ENCODE measurements at places on chromosomes 7 and 10. TPM values are rescaled to one million over a fixed set of nuclear protein-coding genes. Genes with fewer than 3 reads are reported as not detected.

DNA sequence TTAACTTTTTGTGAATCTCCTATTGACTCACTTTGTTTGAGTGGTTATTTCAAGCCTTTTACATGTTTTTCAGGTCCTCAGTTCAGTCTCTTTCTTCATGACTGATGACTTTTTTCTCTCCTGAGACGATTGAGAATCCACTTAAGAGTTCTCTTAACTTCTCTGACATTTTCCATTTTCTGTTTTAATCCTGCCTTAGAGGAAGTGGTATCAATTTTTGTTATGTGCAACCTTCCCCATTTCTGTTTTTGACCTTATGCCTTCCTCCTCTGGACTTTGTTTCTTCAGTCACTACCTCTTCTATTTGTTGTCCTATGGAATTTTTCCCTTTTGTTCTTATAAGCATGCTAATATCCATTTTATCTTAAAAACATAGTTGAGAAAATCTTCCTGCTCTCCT lies 2.4 kb downstream of the PSMC2 start:
- peaks cover 39% of the 10 kb centered on the region for H3K36me3 ChIP-seq
- H3K4me1 ChIP-seq, result peaks cover 43% of the 10 kb centered on the region
- no peaks in the 10 kb centered on the region for H3K27me3 ChIP-seq
- peak overlapping the region; percentile 99 for H3K4me3 ChIP-seq
- no peak overlapping the region for H3K27ac ChIP-seq

- no peaks in the 10 kb centered on the region for H3K27me3 ChIP-seq
- H3K27ac ChIP-seq, result no peak overlapping the region
- H3K4me1 ChIP-seq, result no peaks in the 10 kb centered on the region
- no peaks in the 10 kb centered on the region for H3K36me3 ChIP-seq
- no peak overlapping the region for H3K4me3 ChIP-seq
Observed at GRCh38 chr7:32170838-32171237, 100.6 kb upstream of the PDE1C start.

MMD2 gene
- total RNA-seq, result not detected

- no peaks in the 10 kb centered on the region for H3K36me3 ChIP-seq
- H3K27me3 ChIP-seq, result no peaks in the 10 kb centered on the region
- DNase-seq, result no peak
- H3K4me1 ChIP-seq, result no peaks in the 10 kb centered on the region
- no peak overlapping the region for H3K27ac ChIP-seq
Observed at GRCh38 chr7:113812591-113813255, 106.1 kb downstream of the PPP1R3A start.

DNA sequence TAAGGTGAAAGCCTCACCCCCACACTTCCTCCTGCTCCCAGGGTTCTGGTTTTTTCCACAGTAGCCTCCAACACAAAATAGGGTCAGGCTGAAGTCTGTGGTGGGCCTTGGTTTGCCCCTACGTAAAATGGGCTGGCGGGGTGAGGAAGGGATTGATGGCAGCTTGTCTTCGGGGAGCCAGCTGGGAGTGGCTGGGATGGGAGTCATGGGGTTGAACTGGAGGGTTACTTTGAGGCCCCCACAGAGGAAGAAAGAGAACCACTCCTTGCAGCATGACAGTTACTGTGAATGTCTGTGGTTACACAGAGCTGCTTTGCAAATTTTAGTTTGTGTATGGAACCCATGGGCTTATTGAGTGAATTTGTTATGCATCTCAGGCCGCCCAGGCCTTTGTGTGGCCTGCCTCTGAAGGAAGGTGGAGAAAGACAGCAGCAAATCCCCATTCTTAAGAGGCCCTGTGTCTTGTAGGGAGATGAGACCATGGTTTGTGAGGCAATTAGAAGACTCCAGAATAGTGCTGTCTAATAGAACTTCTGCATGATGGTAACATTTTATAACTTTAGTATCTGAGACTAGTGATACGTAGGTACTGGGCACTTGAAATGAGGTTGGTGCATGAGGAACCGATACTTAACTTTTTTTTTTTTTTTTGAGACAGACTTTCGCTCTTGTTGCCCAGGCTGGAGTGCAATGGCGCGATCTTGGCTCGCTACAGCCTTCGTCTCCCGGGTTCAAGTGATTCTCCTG lies 8.1 kb downstream of the TRIM8 start:
- no peak for DNase-seq
- H3K36me3 ChIP-seq, result peaks cover 73% of the 10 kb centered on the region
- H3K4me3 ChIP-seq, result no peak overlapping the region
- H3K27me3 ChIP-seq, result no peaks in the 10 kb centered on the region
- H3K4me1 ChIP-seq, result peaks cover 97% of the 10 kb centered on the region
- H3K27ac ChIP-seq, result peak overlapping the region; percentile 99

GRCh38 chr10:121911421-121911697 lies 16.5 kb downstream of the ATE1 start:
- DNase-seq, result no peak
- H3K27me3 ChIP-seq, result no peaks in the 10 kb centered on the region
- H3K4me1 ChIP-seq, result no peaks in the 10 kb centered on the region
